ENCODE measurements at places on chromosomes 4 and X. TPM values are rescaled to one million over a fixed set of nuclear protein-coding genes. Genes with fewer than 3 reads are reported as not detected.

- DNase-seq, result no peak
Observed at GRCh38 chr4:181504924-181505323, 738.3 kb upstream of the TENM3 start.

DNA sequence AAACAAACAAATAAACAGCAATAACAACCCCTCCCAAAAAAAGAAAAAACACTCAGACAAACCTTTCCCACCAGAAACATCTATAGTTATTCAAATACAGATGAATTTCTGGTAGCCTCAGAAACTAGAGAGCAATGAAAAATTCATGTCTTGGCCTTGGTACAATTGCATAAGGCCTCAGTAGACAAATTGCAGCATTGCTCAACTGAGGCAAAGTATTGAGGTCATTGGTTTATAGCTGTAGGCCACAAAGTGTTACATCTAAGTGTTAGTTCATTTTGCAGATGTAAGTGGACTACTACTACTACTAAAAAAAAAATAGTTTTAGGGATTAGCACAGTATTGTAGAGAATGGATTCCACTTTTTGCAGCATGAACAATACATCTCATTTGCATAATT is 2268.3 kb downstream of the ARAP2 start:
- DNase-seq, result no peak

GRCh38 chr4:121156822-121157769 is 7.0 kb downstream of the TNIP3 start:
- DNase-seq, result peak; percentile 65

- DNase-seq, result no peak
Observed at GRCh38 chr4:2257361-2258081, 4.4 kb downstream of the MXD4 start.

- no peak for DNase-seq
Observed at GRCh38 chr4:63325140-63325539, 1084.1 kb downstream of the TECRL start.

Gene TMEM150C
- total RNA-seq, result 3.7 TPM

GRCh38 chrX:37378830-37379229 is 29.7 kb downstream of the PRRG1 start:
- DNase-seq, result no peak

Gene CXCL5
- total RNA-seq, result not detected

Gene HTN1
- total RNA-seq, result not detected

- no peak for DNase-seq
Observed at GRCh38 chrX:132853040-132853439, 105.4 kb downstream of the HS6ST2 start.

- DNase-seq, result no peak
Observed at GRCh38 chrX:107970073-107970472, 12.1 kb downstream of the TEX13B start.

Gene VEGFD
- total RNA-seq, result 3.9 TPM

DNA sequence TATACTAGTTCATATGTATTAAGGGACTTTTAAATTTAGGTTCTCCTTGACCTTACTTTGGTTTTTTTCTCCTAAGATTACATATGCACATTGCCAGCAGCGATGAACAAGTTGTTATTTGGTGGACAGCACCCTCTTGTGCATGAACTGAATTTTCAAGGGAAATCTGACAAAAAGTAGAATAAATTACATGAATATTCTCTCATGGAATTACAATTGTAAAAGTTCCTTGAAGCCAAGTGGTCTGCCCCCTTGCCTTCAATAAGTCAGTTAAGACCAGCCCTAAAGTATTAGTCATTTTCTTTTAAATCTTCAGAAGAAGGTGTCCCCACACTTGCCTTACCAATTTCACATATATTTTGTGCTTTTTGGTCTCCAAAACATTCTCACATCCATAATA is 30.7 kb upstream of the SMARCA5 start:
- DNase-seq, result no peak

DNA sequence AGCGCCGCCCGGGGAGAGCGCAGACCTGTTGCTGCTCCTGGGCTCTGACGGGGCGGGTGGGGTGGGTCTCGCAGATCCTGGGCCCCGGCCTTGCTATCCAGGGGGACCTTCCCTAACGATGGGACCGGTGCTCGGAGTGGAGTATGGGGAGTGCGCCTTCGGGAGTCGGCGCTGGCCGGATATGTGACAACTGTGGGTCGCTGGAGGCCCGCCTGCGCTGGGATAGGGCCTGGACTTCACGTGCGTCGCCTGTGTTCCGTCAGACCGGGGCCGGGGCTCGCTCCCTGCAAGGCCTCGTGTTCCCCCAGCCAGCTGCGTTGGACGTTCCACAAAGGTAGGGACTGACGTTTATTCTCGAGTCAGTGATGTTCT is 1.3 kb downstream of the TBL1X start:
- DNase-seq, result peak; percentile 38

- no peak for DNase-seq
Observed at GRCh38 chr4:37245391-37245954, 930 bp downstream of the NWD2 start.

DNA sequence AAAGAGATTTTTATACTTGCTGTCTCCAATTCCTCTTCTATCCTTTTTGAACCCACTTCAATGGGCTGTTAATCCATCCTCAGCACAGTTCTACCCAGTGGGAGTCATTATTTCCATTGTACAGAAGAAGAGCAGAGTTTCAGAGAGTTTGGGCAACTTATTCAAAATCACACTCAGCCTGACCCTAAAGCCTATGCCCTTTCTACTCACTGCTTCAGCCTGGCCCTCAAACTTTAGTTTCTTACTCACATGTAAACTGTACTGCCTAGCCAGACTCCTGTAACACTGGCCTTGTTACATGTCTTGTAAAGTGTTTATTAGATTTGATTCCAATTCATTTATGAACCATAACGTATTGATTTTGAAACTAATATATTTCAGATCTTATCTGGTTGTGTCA is 25.1 kb upstream of the USO1 start:
- no peak for DNase-seq

Gene HTR2C
- total RNA-seq, result not detected

DNA sequence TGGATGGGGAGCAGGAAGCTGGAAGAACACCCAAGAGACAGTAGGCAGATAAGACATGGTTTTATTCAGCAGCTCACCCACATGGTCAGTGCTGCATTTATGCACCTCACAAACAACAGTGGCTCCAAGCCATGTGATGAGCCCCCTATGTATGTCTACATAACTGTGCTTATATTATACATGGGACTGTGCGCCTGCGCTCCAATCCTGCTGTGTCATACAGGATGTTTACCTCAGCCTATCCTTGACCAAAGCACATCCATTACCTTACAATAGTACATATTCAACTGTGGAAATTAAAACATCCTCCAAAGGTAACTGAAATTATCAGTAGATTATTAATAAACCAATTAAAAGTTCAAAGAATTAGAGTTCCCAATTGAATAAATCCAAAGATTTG is 44.1 kb upstream of the SGMS2 start:
- DNase-seq, result no peak

Gene CT55
- not detected for total RNA-seq

DNA sequence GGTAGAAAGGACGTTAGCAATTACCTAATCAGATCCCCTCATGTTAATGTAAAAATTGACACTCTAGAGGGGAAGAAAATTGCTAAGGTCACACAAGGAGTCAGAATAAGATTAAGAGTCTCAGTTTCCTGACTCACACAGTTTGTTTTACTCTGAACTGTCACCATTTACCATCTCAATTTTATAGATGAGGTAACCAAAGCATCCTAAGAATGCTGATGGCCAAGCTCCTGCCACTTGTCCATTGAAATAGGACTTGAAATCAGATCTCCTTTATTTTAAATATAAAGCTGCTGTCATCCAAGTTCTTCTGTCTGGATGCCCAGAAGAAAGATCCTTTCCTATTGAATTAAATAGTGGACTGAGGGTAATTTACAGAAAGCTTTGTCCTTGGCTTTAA is 114.8 kb upstream of the VAMP7 start:
- DNase-seq, result no peak

Gene NDNF
- 9.2 TPM for total RNA-seq

GRCh38 chr4:5991405-5991804 is 26.8 kb downstream of the C4orf50 start:
- no peak for DNase-seq

Gene UGT2B15
- 85.7 TPM for total RNA-seq

- no peak for DNase-seq
Observed at GRCh38 chr4:183241721-183242151, 78.3 kb downstream of the CLDN22 start.

DNA sequence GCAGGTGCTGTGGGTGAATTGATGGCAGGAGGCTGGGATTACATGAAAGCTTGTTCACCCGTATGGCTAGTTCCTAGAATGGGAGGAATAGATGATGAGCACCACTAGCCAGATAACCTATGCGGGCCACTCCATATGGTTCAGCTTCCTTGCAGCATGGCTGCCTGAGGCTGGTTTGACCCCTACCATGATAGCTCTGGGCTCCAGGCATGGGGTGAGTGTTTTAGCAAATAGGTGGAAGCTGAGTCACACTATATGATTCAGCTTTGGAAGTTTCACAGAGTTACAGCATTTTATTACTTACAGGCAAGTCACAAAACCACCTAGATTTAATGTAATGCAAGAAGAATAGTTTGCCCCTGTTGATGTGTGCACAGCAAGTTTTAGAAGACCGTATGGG is 603.2 kb downstream of the STIM2 start:
- no peak for DNase-seq

Gene RAB40A
- total RNA-seq, result not detected

- no peak for DNase-seq
Observed at GRCh38 chr4:179307297-179308136, 1865.3 kb upstream of the AGA start.

DNA sequence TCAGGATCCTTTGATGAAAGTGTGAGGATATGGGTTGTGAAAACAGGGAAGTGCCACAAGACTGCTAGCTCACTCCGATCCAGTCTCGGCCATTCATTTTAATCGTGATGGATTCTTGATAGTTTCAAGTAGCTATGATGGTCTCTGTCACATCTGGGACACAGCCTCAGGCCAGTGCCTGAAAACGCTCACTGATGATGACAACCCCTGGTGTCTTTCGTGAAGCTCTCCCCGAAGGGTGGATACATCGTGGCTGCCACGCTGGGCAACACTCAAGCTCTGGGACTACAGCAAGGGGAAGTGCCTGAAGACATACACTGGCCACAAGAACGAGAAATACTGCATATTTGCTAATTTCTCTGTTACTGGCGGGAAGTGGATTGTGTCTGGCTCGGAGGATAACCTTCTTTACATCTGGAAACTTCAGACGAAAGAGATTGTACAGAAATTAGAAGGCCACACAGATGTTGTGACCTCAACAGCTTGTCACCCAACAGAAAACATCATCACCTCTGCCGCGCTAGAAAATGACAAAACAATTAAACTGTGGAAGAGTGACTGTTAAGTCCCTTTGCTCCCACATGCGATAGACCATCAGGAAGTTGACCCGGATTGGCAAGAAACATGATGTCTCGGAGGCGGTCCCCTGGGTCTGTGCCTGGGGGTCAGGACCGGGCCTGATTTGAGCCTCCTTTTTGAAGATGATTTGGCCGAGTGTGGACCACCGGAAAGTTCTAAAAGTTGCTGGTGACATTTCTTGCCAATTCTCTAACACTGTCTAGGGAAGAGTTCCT is 22.2 kb downstream of the LIAS start:
- DNase-seq, result no peak

DNA sequence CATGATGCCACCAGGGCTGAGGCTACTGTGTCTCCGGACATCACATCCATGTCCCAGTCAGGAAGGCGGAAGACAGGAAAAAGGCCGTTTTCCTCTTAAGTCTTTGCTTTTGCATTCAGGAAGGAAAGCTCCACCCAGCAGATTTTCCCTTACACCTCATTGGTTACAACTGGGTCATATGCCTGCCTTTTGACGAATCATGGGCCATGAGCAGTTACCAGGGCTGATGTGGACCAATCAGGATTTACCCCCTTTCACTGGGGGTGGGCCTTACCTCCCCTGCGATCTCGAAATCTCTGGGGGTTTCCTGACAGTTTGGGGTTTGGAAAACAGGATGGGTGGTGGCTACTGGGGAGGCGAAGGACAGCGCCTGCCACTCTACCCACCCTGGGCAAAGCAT is 52.5 kb upstream of the GRPEL1 start:
- no peak for DNase-seq

Gene MBNL3
- 40.2 TPM for total RNA-seq

Gene TLR6
- 1.4 TPM for total RNA-seq
